ENCODE measurements at places on chromosomes 1 and 21.

DNA sequence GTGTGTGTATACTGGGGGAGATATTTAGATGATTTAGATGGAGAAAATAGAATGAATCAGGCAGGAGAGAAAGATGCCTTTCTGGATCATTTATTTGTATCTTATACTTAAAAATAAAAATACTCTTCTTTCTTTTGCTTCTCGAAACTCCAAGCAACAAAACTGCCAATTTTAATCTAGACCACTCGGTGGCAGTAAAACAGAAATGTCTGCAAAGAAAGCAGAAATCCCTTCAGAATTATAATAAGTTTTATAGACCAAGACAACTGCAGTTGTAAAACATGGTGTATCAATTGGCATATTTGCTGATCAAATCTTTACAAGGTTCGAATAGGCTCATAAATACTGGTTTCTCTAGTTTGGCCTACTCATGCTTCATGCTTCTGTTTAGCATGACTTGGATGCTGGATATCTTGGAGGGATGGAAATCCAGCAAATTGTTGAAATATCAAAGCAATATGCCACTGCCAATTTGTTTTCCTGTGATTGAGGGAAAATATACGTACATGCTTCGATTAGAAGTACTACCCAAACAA lies 15.1 kb upstream of the C1orf87 start:
- DNase-seq, result no peak

GRCh38 chr1:64822621-64823020 lies 77.7 kb downstream of the RAVER2 start:
- no peak for DNase-seq

DNA sequence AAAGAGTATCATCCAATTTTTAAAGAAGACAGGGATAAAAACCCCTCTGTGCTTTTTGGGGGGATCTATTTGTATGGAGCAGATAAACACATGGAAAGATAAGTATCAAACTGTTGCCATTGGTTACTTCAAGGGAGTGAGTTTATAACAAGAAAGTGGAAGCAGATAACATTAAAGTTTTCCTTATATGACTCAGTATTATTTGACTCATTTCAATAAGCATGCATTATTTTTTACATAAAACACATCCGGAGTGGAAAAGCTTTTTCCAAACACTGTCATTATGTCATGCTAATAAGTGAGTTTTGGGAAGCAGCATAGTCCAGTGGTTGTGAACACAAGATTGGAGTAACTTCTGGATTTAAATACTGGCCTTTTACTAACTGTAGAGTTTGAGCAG lies 452.2 kb downstream of the LTN1 start:
- no peak for DNase-seq

- DNase-seq, result no peak
Measured at GRCh38 chr1:41363591-41364320, 2.5 kb downstream of the FOXO6 start.

- no peak for DNase-seq
Measured at GRCh38 chr1:31700468-31701090, 3.2 kb downstream of the COL16A1 start.

Measured in NCI-H460 (cell line).